ENCODE measurements at places on chromosomes 3 and 15.

- DNase-seq = no peak
Measured at GRCh38 chr3:4802903-4803302, 176.3 kb upstream of the BHLHE40 start.

- DNase-seq = no peak
Measured at GRCh38 chr15:27412415-27412814, 441.4 kb downstream of the GABRG3 start.

- no peak for DNase-seq
Measured at GRCh38 chr3:137764001-137764433, at the start of gene SOX14. TSS of gene SOX14 (plus strand) at chr3:137764315. CDS start at chr3:137764785, 470 bp downstream.

- DNase-seq = no peak
Measured at GRCh38 chr3:38627956-38628355, 21.5 kb downstream of the SCN5A start.

DNA sequence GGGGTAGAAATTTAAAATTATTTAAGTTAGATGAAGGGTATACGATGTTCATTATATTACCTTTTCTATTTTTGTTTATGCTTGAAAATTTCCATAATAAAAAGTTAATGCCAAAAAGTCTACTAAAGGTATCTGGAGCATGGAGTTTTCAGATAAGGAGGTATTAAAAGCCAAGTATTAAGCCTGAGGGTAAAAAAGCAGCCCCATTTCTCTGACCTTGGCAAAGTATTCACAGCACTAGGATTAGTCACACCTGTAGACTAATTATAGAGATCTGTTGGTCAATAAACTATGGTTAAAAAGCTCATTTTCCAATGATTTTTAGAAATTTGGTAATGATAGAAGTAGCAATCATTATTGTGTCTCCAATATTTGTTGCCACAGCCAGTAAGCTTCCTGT, 23.1 kb downstream of the XRN1 start:
- no peak for DNase-seq

DNA sequence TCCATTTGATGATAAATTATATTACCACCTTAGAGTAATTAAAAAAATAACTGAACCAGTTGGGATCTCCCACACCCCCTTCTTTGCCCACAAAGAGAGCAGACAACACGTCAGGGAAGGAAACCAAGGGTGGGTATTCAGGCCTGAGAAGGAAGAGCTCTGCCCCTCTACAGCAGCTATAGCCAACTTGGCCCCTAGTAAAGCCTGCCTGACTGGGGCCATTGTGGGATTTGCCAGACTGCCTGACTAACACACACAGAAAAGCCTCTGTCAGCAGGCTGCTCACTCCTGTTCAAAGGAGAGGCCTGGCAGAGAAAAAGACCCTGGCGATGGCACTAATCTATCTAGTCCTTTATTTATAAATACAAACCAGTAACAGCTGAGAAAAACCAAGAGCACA, 41.4 kb downstream of the ATP8B4 start:
- DNase-seq = no peak
